Cortex of kidney (tissue), 1 donor: ENCODE measurements at places on chromosomes 13 and 19.

DNA sequence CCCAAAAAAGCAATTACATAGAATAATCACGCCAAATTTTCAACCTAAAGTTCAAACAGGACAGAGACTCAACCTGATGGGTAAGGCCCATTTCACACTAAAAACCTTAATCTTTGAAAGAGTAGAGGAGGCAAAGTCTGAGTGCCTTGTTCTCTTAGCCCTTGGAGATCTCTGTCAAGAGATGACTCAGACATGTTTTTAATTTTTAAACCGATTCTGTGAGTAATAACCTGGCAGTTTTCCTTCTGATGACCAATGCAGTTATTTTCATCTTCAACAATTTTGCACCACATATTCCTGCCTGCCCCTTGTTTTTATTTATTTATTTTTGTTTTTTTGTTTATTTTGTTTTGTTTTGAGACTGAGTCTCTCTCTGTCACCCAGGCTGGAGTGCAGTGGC lies 11.5 kb upstream of the TNFSF9 start:
- no peak for DNase-seq

GRCh38 chr13:110850006-110850405 lies 64.9 kb downstream of the ANKRD10 start:
- DNase-seq: no peak

DNA sequence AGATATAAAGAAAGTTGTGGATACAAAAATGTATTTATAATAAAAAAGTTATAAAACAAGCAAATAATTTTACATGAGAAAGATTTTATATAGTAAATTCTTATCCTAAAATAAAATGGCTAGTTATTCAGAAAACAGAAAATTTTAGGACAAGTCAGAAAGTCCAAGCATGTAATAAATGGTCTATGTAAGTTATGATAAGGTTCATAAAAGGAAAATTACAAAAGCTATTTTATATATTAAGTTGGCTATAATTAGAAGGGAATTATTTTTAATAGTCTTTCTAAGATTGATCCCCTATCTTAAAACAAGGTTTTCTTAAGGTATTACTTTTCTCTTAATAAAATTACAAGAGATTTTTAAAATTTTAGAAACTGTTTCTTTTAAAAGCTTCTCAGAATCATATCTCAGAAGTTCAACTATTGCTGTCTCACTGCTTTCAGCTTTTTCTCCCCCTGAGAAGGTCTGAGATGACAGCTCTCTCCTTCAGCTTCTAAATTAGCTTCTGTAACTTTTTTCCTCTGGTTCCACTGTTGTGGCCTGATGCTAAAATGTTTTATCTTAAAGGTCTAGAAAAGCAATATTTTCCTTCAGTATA lies 8.7 kb downstream of the CCDC169 start:
- no peak for DNase-seq

- DNase-seq: no peak
Observed at GRCh38 chr13:114124921-114125320, 7.5 kb downstream of the RASA3 start.

DNA sequence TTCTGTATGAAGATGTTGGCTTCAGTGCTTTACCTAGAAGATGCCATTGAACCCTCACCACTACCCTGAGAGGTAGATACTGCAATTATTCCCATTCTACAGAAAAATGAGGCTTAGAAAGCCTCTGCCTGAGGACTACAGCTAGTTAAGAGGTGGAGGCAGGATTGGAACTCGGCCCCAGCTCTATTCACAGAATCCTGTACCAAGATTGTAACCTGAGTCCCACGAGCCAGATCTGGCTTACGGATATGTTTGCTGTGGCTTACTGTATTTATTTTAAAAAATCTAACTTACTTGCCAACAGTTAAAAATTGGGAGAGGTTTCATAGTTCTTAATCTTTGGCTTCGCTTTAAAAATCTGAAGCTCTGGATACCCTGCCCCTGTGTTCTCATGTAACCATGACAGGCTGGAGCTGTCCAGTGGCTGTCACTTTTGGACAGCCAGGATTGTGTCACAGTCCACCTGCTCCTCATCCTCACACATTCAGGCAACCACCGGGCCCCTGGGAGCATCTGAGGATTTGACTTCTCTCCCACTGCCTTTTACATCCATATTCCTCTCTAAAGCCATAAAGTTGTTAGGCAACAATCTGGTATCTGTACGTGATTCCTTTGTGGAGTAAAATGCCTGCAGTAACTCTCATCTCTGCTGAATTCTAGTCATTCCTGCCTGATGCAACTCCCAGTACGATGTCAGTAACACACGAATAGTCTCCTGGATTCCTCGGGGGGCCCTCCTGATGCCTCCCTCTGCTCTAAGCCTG lies 160.8 kb upstream of the SERP2 start:
- no peak for DNase-seq
